Epithelial cell of prostate (primary cell): ENCODE measurements at places on chromosomes 2 and 18.

DNA sequence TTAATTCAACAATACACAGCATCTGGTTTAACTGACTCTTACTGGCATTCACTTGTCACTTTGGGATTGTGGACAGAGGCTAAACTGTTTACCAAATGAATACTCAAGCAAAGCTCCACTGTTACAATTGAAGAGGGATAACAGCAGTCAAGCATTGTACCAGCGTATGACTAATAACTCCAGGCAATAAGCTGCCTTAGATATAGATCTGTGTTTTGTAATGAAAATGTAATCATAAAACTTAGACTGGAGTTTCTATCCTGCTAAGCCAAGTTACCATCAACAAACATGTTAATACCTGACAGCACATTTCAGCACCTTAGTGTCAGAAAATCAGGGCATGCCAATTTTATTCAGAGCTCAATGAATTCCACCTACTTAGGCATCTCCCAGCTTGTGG, 889.5 kb downstream of the EPHA4 start:
- peak; percentile 88 for DNase-seq

- DNase-seq = no peak
Observed at GRCh38 chr18:77346208-77346810, 96.7 kb downstream of the GALR1 start.

DNA sequence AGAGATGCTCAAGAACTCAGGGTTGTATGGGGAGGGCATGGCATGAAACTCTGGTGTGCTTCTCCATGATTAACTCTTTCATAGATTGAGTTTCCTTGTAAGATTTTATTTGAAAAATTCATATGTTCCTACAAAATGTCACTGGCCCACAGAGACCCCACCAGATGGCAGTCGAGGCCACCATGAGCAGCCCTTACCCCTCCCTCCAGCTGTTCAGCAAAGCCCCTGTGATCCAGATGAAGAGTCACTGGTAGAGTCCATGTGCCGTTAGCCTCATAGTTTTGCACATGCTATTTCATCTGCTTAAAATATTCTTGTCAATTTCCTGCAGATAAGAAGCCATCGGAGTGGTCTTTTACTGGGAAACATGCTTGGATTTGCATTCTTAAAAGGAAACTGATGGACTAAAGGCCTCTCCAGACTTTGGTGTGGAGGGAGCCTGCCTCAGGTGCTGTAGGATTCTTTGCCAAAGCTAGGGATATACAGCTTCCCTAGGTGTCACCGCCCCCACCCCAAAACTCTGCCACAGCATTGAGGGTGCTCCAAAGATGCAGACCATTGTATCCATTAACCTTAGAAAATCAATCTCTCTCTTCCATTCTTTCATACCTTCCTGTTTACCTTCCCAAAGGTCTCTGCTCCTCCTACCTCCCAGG, 18.8 kb downstream of the ZNF385B start:
- DNase-seq = no peak

GRCh38 chr2:60394463-60394862, 159.0 kb downstream of the BCL11A start:
- DNase-seq = no peak

DNA sequence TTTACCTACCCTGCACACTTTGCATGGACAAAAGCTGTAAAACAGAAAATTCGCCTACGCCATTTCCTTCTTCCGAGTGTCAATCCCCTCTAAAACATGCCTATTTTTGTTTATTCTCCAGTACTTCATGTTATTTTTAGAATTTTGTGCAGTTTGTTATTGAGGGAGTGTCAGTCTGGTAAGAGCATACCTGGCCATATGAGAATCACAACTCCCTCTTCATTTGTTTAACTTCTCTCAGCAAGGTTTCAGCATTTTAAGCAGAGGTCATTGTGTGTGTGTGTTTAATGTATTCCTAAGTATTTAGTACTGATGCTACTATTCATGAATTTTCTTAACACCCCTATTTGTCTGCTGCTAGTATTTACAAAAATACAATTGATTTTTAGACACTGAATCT, 49.4 kb downstream of the SMAD2 start:
- no peak for DNase-seq

- no peak for DNase-seq
Observed at GRCh38 chr2:177073611-177074010, 139.0 kb upstream of the HNRNPA3 start.

- DNase-seq = no peak
Observed at GRCh38 chr2:8380566-8380965, 301.3 kb upstream of the ID2 start.

GRCh38 chr2:167692936-167693335, 554.5 kb downstream of the STK39 start:
- no peak for DNase-seq

DNA sequence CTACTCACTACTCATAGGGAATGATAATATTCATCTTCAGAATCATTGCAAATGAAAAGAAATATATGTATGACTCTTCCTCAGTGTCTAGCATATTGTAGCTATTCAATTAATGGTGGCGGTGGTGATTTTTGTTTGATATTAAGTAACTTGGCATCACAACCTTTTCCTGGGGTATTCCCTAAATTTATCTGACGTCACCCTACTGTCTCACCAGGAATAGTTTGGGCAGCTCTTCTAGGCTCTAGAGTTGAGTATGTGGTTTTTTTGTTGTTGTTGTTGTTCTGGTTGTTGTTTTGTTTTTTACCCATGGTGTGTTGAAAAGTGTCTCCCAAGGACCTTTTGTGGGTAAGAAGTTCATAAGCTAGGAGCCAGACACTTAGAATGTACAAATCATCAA, 1320.3 kb upstream of the LRRTM1 start:
- DNase-seq = no peak

GRCh38 chr18:69951182-69951581, 3.5 kb upstream of the CD226 start:
- DNase-seq = no peak

DNA sequence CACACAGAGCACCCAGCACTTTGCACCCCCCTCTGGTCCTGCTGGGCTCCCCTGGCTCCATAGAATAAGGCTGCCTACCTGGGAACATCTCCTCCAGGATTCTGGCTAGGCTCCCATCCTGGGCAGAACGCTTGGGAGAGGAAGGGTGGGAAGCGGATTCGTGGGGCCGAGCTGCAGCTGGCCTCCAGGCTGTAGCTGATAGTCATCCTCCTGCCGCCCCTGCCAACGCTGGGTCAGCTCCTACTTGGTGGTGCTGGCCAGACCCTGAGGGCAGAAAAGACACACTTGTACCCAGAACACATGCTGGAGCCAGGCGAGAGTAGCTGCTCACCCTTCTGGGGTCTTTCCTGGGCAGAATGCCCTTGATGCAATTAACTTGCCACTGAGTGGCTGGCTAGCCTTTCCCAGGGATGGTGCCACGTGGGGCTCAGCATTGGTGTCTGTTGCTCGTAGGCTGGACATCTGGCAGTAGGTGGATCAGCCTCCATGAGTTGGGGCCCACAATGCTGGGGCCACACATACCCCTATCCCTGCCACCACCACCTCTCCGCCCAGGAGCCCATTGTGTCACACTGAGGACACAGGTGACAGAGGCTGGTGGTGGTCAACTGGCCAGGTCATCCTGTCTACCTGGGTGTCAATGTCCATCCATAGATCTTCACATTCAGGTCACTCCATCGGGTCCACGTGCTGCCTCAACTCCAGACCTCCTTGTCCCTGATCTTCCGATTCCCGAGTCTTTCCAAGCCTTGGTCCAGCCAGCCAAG, 112.8 kb downstream of the NDUFA10 start:
- DNase-seq = no peak
